DND-41 (cell line): ENCODE measurements at places on chromosomes 12 and 14.

DNA sequence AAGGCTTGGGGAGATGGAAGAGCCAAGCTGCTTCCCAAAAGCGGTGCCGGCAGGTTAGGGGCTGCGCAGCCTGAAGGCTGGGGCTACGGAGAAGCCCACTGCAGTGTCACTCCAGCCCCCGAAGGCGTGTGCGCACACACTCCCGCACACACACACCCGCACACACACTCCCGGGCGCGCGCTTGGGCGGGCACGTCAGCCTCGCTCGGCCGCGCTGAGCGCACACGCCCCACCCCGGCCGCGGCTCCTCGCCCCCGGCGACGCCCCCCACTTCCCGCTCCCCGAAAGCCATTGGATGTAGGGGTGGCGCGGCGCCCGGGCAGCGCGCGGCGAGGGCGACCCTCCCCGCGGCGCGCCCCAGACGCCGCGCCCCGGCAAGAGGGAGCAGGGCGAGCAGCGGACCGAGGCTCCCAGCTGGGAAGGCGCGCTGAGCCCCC, at the start of gene KCNK10:
TSS of gene KCNK10 (minus strand) at position 184 of the 437 bp plus-strand sequence. CDS start 471 bp downstream, outside the sequence.
- no peak for DNase-seq

- DNase-seq = no peak
Observed at GRCh38 chr14:62206456-62206855, 444.2 kb downstream of the SNAPC1 start.

- no peak for DNase-seq
Observed at GRCh38 chr12:44294649-44295048, 458.8 kb downstream of the TMEM117 start.

- DNase-seq = no peak
Observed at GRCh38 chr12:52777566-52777965, 421 bp upstream of the KRT76 start.

DNA sequence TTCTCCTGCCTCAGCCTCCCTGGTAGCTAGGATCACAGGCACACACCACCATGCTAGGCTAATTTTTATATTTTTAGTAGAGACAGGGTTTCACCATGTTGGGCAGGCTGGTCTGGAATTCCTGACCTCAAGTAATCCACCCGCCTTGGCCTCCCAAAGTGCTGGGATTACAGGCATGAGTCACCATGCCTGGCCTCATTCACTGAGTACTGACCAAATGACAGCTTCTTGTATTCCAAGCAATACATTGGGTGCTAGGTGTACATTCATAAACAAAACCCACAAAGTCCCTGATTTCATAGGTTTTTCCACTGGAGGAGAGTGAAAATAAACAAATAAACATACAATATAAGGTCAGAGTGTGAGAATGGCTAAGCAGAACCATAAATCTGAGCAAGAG, 136.3 kb downstream of the HELB start:
- no peak for DNase-seq
